ENCODE measurements at places on chromosomes 13 and 19.

- no peak for DNase-seq
Measured at GRCh38 chr13:94703721-94704314, 8.5 kb downstream of the SOX21 start.

DNA sequence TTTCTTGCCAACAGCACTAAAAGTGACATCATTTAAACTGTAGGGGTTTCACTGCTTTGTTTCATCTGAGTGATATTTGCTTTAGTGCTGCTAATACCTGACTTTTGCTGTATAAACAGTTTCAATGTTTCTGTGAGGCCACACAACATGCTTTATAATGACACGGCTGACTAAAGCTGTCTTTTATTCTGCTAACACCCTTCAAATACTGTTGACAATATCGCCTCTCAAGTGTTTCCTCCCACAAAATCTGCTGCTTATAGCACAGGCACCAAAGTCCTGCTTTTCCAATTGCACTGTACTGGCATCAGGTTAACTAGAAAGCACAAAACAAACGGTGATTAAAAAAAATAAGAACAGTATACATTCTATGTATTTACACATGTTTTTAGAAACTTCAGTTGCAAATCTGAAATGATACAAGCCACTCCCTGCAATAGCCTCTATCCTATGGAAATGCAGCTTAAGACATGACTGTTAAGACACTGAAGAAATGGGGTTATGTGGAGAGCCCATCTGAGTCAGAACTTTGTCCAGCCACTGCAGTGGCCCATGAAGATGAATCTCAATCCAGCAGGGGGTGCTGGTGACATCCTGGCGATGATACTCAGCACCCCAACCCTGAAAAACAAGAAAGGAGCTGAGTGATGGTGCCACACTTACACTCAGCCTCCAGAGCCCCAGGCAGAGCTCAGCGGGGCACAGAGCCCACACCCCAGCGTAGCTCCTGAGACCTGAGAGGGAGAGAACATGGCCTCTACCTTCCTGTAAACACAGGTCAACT lies 29.4 kb downstream of the RFXAP start:
- no peak for DNase-seq

- no peak for DNase-seq
Measured at GRCh38 chr19:10209315-10209714, 14.6 kb upstream of the DNMT1 start.

GRCh38 chr13:34166406-34166805 lies 348.5 kb downstream of the RFC3 start:
- DNase-seq, result no peak

DNA sequence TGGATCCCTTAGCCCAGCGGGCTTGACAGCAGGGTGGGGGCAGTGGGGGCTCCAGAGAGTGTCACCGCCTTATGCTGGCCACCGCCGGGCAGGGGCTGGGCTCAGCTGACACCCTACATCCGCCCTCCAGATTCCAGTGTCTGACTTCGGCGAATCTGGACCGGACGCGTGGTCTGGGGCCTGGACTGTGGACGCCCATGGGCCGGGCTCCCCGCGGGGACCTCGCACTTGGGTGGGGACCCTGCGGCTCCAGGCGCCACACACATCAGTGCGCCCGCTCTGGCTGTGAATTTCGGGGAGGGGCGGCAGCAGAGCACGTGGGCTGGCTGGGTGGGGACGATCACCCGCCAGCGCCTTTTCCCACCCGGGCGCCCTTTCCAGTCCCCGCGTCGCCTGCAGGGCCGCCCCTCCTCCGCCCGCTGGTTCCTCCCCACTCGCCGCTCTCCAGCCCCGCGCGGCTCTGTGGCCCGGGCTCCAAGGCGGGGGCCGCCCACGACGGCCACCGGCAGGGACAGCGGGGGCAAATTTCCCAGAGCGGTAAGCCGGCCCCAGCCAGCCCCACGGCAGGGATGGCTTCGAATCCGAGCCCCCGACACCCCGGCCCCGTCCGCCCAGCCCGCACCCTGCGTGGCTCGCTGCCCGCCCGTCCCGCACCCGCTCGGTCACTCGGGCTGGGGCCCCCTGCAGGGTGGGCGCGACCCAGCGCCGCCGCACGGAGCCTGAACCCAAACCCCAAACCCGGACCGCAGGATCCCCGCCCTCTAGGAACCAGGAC lies 23.3 kb upstream of the ZNF99 start:
- DNase-seq, result no peak

GRCh38 chr19:42018503-42019193 lies 24.6 kb upstream of the ATP1A3 start:
- DNase-seq, result no peak

- no peak for DNase-seq
Measured at GRCh38 chr13:53143757-53144339, 115.2 kb downstream of the OLFM4 start.

DNA sequence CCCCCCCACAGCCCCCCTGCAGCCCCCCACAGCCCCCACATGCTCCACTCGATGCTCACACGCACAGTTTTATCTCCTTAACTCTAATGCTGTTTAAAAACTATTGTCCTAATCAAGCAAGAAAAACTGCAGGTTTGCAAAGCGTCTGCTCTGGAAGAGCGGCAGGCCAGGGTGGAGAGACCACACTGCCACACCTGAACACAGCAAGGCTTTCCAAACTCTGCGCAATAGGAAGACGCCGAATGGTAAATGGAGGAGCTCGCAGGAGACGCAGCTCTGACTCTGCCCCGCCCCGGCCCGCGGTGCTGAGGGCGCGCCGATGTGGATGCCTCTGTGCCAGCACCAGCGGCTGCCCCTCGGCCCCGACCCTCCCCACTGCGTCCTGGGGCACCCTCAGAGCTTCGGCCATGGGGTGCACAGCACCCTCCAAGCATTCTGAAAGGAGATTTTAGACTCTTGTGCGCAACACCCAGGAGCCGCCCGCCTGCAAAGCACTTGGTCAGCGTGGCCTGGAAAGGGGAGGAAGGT lies 32.4 kb downstream of the RASA3 start:
- DNase-seq, result no peak

Measured in esophagus squamous epithelium (tissue), 5 donors.